ENCODE measurements at places on chromosomes 11 and 22.

- no peak overlapping the region for H3K4me3 ChIP-seq
- peaks cover 6% of the 10 kb centered on the region for H3K36me3 ChIP-seq
- no peak overlapping the region for H3K27ac ChIP-seq
- H3K27me3 ChIP-seq: no peaks in the 10 kb centered on the region
- peak; percentile 47 for DNase-seq
Observed at GRCh38 chr11:60887556-60887955, 18.8 kb downstream of the PRPF19 start.

GRCh38 chr11:72001834-72002591, 3.3 kb downstream of the IL18BP start:
- no peaks in the 10 kb centered on the region for H3K27me3 ChIP-seq
- H3K4me1 ChIP-seq: no peaks in the 10 kb centered on the region
- H3K4me3 ChIP-seq: no peak overlapping the region
- no peak for DNase-seq
- peak overlapping the region; percentile 22 for H3K27ac ChIP-seq

DNA sequence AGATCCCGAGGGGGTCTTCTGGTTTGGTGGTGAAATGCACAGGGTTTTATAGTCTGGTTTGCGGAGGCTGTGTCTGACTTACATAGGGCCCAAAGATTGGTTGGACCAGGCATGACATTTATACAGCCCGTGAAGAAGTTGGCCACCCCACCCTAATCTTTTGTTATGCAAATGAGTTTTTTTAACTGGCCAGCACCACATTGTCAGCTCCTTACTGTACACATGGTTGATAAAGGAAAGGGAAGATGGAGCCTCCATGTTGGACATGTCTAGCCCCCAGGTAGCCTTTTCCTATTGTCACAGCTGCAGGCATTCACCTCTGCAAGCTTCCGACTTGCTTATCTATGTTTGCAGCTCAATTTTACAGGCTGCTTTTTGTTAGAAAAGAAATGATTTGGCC, 70.1 kb downstream of the WT1 start:
- H3K4me3 ChIP-seq: no peak overlapping the region
- peaks cover 30% of the 10 kb centered on the region for H3K27me3 ChIP-seq
- no peaks in the 10 kb centered on the region for H3K36me3 ChIP-seq
- H3K27ac ChIP-seq: no peak overlapping the region

DNA sequence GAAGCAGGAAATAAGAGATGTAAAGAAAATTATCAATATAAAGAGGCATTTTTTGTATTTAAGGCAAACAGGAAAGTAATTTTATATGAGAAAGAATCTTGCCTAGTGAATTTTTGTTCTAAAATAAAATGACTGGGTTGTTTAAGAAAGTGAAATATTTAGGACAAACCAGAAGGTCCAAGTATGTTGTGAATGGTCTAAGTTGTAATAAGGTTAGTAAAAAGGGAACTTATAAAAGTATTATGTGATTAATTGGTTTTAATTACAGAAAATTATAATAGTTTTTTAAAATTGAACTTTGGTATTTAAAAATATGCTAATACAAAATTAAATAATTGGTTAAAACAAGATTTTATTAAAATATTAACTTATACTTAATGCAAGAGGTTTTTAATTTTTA, 26.6 kb upstream of the EI24 start:
- peaks cover 6% of the 10 kb centered on the region for H3K27me3 ChIP-seq
- no peak overlapping the region for H3K27ac ChIP-seq
- no peaks in the 10 kb centered on the region for H3K36me3 ChIP-seq
- no peak overlapping the region for H3K4me3 ChIP-seq

Measured in Calu3 (cell line).